ENCODE measurements at places on chromosomes 13 and 19.

- no peaks in the 10 kb centered on the region for H3K27me3 ChIP-seq
- H3K36me3 ChIP-seq: no peaks in the 10 kb centered on the region
- peaks cover 54% of the 10 kb centered on the region for H3K4me1 ChIP-seq
- DNase-seq: peak; percentile 85
These were observed 1.4 kb downstream of the RASA3 start for GRCh38 chr13:114130837-114131582.

GRCh38 chr19:32489971-32490370, 84.4 kb downstream of the DPY19L3 start:
- H3K27ac ChIP-seq: no peak overlapping the region
- no peak for DNase-seq
- H3K4me3 ChIP-seq: no peak overlapping the region
- no peaks in the 10 kb centered on the region for H3K4me1 ChIP-seq

DNA sequence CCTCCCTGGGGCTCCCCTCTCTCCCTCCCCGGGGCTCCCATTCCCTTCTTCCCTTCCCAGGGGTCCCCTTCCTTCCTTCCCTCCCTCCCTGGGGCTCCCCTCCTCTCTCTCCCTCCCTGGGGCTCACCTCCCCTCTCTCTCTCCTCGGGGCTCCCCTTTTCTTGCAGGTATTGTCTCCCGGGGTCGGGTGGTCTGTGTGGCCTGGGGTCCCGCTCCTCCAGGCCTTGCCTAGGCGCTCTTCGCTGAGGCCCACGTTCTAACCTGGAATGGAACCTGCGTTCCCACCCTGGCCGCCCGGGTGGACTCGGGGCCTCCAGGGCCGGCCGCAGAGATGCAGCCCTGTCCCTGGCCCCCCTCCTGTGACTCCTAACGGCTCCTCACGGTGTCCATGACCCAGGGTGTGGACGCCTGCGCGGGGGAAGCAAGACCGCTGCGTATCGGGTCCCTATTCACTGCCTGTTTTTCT, 940 bp upstream of the DCUN1D2 start:
- H3K27me3 ChIP-seq: no peaks in the 10 kb centered on the region
- DNase-seq: no peak
- peak overlapping the region; percentile 70 for H3K27ac ChIP-seq
- peak overlapping the region; percentile 76 for H3K4me3 ChIP-seq
- peaks cover 51% of the 10 kb centered on the region for H3K4me1 ChIP-seq

GRCh38 chr13:71912524-71912923, 45.5 kb upstream of the DACH1 start:
- no peak for DNase-seq
- H3K4me1 ChIP-seq: no peaks in the 10 kb centered on the region
- no peak overlapping the region for H3K4me3 ChIP-seq
- no peaks in the 10 kb centered on the region for H3K36me3 ChIP-seq

Data from DND-41 (cell line).